ENCODE measurements at places on chromosomes 2 and 18.

DNA sequence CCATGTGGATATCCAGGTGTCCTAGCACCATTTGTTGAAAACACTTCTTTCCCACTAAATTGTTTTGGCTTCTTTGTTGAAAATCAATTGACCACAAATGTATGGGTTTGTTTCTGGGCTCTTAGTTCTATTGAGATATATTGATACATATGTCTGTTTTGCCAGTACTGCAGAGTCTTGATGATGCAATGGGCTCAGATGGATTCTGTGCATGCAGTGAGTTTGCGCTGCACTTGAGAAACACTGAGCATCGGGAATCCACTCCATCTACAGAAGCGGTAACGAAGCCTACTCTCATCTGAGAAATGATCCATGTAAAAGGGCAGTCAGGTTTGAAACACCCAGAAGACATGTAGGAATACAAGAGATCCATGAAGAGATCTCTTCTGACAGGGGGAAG, 21.9 kb upstream of the DNAJC10 start:
- DNase-seq = no peak

DNA sequence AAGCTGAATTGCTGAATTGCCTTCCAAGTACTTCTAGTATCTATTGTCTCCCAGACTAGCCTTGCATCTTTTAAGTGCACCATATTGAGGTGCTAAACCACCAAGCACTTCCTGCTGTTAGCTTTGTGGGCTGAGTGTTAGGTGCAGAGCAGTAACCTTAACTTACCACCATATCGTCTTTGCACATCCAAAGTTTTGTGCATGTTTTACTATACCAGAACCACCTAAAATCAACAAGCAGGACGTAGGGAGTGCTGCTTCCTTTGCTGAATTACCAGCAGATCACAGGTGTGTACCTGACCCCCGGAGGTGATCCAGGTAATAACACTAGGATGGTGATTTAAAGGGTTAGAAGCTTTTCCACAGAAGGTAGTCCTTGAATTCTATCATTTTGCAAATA, 359.9 kb upstream of the HNRNPA3 start:
- no peak for DNase-seq

- no peak for DNase-seq
These were observed 1142.8 kb downstream of the RPIA start for GRCh38 chr2:89834306-89834705.

DNA sequence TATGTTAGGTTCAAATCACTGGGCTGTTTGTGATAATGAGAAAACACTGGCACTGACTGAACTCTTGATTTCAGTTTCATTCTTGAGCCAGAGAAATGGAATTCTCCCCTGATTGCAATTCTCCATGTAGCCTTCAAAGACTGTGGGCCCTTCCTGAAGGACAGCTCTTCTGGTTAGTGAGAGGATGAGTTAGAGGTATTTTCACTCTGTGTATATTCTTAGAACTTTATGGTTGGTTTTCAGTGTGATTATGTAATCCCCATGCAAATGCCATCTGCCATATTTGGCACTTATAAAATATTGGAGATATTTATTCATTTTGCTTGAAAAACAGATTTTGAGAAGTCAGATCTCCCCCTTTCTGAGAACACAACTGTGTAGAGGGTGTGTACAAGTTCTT, 323.7 kb downstream of the SLC4A3 start:
- no peak for DNase-seq

Data from NCI-H524 (cell line).